ENCODE measurements at places on chromosomes 6 and 20.

DNA sequence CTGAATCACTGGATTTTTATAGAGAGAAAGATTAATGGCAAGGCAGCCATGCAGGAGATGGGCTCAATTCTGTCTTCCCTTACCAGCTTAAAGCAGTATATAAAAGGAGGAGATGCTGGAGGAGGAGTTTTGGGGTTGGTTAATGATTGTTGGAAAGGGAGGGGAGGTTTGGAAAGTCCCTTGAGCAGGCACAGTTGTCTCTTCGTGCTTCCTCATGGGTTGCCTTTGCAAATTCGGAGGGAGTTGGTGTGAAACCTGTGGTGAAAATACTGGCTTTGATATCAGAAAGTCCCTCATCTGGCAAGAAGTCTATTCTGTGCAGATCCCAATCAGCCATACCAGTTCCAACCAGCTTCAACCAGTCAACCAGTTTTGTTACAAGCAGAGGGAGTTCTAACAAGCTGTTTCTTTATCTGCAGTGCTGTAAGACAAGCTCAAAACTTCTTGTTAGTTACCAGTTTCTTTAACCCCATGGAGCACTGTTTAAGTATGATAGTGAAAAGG lies 107.0 kb downstream of the HIVEP1 start:
- no peak for DNase-seq

DNA sequence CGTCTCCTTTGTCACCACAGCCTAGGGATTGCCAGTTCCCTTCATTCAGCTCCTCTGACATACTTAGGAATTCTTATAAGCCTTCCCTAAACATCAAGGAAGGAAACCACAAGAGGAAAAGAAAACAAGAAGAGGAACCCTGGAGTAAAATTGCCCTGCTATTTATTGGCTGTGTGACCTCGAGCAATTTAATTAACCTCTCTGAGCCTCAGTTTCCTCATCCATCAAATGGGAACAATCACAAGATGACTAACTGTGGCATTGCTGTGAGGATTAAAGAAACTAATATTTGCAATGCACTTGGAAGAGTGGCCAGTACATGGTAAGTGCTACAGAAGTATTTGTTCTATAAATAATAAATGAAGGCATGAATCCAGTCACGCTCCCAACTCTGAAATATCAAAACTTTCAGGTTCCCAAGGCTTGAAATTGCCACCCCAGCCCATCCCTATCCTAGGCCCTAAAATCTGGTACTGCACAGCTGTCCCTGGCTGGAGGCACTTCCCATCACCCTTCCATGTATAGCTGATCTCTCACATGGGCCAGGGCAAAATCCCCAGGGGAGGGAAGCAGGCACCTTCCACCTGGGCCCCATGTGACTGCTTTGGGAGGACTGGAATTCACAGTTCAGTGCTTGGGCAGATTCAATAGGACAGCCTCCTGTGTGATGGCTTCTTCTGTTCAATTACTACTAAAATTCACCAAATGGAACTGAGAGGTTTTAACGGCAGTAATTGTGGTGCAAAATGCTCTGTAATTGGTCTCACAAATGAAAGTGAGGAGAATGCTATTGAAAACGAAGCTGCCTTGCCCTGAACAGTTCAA lies 78.0 kb upstream of the MAFB start:
- DNase-seq: no peak

- DNase-seq: no peak
These were observed 23.8 kb upstream of the FAM50B start for GRCh38 chr6:3825331-3825831.

DNA sequence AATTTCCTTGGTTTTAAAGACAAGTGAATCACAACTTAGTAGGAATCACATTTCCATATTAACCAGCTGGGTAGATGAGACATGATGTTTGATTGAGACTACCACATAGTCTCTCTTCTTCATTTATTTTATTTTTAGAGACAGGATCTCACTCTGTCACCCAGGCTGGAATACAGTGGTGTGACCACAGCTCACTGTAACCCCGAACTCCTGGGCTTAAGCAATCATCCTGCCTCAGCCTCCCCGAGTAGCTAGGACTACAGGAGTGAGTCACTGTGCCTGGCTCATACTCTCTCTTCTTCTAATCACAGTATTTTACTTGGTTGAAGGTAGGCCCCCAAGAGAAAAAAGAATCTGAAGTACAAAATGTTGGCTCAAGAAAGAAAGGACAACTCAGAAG lies 80.2 kb upstream of the ASF1A start:
- no peak for DNase-seq

GRCh38 chr6:42340511-42340910 lies 111.2 kb downstream of the TRERF1 start:
- no peak for DNase-seq

- DNase-seq: no peak
These were observed 245.5 kb downstream of the PACRG start for GRCh38 chr6:162973151-162973872.

DNA sequence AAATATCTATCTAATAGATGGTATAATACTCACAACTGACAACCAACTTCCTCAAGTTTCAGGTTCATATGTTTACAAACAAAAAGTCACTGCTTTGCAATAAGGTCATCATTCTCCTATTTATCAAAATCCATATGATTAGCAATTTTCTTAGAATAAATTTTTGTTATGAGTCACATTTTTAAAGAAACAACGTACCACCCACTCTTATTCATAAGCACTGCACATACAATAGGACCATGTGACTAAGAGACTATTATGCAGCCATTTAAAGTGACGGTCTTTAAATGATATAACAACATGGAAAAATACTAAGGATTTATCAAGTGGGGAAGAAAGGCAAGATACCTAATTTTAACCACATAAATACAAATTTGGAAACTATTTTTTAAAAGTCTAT lies 40.0 kb downstream of the REPS1 start:
- DNase-seq: no peak

DNA sequence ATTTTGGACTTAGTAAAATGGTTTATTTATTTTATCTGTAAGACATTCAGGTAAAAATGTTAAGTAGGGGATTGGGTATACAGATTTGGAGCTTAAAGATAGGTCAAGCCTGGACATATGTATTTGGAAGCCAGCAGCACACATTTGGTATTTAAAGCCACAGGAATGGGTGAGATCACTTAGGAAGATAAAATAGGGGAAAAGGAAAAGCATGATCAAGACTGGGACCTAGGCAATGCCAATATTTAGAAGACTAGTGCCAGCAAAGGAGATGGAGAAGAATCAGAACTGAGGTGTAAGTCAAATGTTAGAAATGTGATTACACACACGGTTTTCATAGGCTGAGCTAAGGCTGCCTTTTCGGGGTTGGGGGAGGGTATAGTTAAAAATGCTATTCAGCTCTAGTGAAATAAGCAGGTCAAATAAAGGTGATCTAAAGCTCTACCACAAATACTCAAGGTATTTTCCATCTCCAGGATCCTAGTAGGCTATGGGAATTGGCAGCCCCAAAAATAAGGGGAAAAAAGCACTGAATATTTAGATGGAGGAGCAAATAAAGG lies 20.6 kb downstream of the SLC2A12 start:
- DNase-seq: no peak

- DNase-seq: peak; percentile 55
These were observed 7.4 kb upstream of the SLC12A5 start for GRCh38 chr20:46021361-46022359.

- no peak for DNase-seq
These were observed 6.3 kb upstream of the NXT1 start for GRCh38 chr20:23344336-23344735.

DNA sequence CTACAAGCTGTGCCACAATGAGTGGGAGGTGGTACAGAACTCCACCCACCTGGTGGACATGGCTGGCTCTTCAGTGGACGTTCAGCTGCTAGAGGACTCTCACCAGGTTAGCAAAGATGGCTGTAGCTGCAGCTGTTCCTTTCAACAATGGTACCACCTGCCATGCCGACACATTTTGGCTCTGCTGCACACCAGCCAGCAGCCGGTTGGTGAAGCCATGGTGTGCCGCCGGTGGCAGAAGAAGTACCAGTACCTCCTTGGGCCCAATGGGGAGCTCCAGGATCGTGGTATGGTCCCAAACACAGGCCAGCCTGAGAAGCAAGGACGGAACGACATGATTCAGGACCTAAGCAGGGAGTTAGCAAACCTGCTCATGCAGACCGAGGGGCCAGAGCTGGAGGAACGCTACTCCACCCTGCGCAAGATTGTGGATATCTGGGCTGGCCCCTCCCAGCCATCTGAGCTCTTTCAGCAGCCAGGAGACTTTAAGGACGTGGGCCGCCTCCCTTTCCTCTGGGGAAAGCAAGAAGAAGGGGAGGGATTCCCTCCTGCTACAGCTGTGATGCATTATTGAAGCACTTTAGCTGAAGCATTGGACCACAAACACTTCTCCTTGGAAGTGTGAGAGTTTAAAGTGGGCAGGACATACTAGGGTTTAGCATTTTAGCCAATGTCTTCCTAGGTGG lies 2.8 kb upstream of the ZSWIM1 start:
- no peak for DNase-seq

- no peak for DNase-seq
These were observed 120.8 kb upstream of the BCLAF1 start for GRCh38 chr6:136410201-136411024.

GRCh38 chr6:143605906-143606521 lies 71.8 kb upstream of the PHACTR2 start:
- DNase-seq: no peak

Measured in NCI-H1092 (cell line).